Stimulated activated CD8-positive, alpha-beta memory T cell treated with anti-CD3 and anti-CD28 coated beads, Interleukin-7, amount 100 ng/mL, for 48 hours (primary cell): ENCODE measurements at places on chromosomes 13 and 19.

DNA sequence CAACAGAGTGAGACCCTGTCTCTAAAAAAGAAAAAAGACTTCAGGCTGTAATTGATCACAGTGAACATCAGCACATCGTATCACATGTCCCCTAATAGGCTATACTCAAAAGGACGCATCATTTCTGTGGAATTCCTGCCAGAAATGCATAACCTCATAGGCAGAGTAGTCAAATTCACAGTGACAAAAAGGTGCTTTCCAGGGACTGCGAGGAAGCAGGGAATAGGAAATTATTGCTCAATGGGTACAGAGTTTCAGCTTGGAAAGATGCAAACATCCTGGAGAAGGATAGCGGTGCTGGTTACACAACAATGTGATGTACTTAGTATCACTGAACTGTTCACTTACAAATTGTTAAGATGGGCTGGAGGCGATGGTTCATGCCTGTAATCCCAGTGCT is 41.1 kb upstream of the MRI1 start:
- DNase-seq, result no peak

- DNase-seq, result no peak
Observed at GRCh38 chr13:98214707-98215106, 37.6 kb upstream of the RNF113B start.

DNA sequence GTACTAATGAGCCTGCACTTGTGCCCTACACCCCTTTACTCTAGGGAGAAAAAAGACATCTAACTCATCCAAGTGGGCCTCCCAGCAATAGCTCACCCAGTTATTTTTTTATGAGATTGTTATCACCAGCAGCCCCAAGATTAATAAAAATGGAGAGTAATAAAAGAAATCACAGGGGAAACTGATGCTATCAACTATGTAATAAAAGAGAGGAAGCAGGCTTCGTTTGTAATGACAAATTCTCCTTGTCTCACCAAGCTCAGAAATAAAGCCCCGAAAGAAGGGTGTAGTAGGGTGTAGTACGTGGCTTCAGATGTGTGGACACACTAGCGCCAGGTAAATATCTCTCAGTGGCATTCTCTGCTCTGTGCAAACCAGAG is 204.9 kb downstream of the USP12 start:
- DNase-seq, result no peak

- DNase-seq, result no peak
Observed at GRCh38 chr19:3175781-3176714, 2.5 kb upstream of the S1PR4 start.

- DNase-seq, result no peak
Observed at GRCh38 chr19:30017172-30017571, 75.1 kb downstream of the URI1 start.

DNA sequence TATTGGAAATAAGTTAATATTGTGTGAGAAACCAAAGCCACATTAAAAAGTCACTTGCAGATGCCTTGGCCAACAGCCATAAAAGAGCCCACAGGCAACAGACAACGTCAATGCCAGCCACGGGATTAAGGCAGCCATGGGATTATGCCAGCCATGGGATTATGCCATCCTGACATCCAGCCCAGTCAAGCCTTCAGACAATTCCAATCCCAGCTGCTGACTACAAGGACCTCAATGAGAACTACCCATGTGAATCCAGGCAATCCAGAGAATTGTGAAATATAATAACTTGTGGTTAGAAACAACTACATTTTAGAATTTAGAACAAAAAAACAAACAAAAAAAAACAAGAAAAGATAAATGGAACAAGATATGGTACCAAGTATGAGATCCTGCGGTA is 356.6 kb downstream of the EFNB2 start:
- DNase-seq, result no peak

- no peak for DNase-seq
Observed at GRCh38 chr13:42597505-42597904, 23.6 kb downstream of the TNFSF11 start.
